ENCODE measurements at places on chromosomes 2 and 18.

- no peak for DNase-seq
Measured at GRCh38 chr2:120568089-120568974, 167.3 kb upstream of the GLI2 start.

DNA sequence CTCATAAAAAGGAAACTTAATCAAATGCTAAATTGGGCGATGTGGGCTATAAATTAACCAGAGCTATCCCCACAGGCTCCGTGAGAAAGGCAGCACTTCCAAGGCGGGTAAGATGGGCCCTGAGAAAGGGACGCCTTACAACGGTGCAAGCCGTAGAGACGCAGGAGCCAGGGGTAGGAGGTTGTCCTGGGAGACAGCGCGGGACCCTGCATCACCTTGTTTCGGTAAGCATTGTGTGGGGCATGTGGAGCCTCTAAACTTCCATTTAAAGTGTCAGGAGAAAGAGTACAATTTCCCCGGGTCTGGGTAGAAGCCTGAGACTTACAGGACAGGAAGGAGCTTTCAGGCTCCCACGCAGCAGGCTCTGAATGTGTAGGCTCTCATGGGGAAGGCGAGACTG is 1.2 kb upstream of the PER2 start:
- no peak for DNase-seq

- DNase-seq, result no peak
Measured at GRCh38 chr2:203030991-203031390, 16.3 kb downstream of the NBEAL1 start.

DNA sequence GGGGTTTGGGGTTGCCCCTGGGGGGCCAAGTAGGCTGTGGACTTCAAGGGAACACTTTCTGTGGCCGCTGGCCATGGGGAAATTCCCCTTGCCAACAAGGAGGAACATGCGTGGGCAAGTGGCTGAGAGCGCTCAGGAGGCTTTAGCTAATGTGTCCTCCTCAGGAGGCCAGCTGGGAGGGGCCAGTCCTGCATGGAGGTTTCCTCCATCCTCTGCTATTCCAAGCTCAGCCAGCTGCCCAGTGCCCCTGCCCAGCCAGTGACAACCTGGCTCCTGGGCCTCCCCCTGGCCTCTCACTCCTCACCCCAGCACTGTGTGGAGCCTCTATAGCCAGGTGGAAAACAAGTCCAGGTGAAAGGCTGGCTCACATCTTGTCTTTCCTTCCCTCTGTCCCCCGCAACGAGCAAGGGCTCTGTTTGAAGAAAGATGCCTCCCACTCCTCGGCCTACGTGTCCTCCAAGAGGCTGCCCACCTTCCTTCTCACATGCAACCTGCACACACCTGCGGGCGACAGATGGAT is 64.4 kb upstream of the DAPL1 start:
- DNase-seq, result no peak

GRCh38 chr18:57583297-57583835 is 3.1 kb downstream of the FECH start:
- DNase-seq, result no peak

- DNase-seq, result no peak
Measured at GRCh38 chr18:59029663-59030429, 109.8 kb upstream of the SEC11C start.

DNA sequence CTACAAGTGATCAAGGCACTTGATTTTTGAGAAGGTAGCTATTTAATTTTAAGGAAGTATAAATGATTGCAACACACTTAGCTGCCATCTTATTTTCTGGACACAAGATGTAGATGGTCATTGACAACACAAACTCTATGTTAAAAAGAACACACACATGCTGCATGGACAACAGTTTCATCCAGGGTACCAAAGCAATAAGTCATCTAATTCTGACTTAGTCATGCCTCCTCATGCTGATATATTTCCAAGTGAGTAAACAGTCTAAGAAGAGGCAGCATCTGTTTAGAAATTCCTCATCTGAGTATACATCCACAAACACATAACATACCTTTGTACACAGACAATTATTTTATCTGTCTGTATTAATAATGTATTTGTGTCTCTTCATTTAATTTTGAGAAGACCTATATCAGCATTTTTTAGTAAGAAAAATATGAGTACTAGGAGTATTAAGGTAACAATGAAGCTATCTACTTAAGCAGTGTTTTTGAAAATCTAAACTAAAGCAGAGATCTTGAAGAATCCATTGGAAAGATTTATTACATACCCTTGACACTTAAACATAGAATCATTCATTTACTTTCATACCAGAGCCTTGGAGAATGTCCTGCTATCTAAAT is 84.9 kb downstream of the SCN1A start:
- DNase-seq, result no peak

Measured in stimulated activated CD8-positive, alpha-beta memory T cell treated with anti-CD3 and anti-CD28 coated beads, Interleukin-4, amount 100 ng/mL, for 4 hours (primary cell).